ENCODE measurements at places on chromosomes 2 and 18. TPM values are rescaled to one million over a fixed set of nuclear protein-coding genes. Genes with fewer than 3 reads are reported as not detected.

The EIF2B4 gene
- total RNA-seq, result 42.2 TPM

The FHOD3 gene
- not detected for total RNA-seq

The ANKRD29 gene
- 0.25 TPM for total RNA-seq

The INPP5D gene
- total RNA-seq, result 121 TPM

The SAG gene
- total RNA-seq, result not detected

The KCTD1 gene
- 5.3 TPM for total RNA-seq

The STARD6 gene
- not detected for total RNA-seq

The UGT1A7 gene
- not detected for total RNA-seq

The CD226 gene
- total RNA-seq, result 113 TPM

The CDH2 gene
- not detected for total RNA-seq

The IL18RAP gene
- total RNA-seq, result 3.8 TPM

The L3MBTL4 gene
- total RNA-seq, result 0.27 TPM

The COL4A3 gene
- total RNA-seq, result not detected

The SPDYA gene
- total RNA-seq, result 1.4 TPM

The INHA gene
- not detected for total RNA-seq

The HMSD gene
- 0.94 TPM for total RNA-seq

The QPCT gene
- total RNA-seq, result not detected

The REG3G gene
- total RNA-seq, result not detected

GRCh38 chr2:189527812-189528592 is 52.6 kb downstream of the SLC40A1 start:
- no peak for DNase-seq

DNA sequence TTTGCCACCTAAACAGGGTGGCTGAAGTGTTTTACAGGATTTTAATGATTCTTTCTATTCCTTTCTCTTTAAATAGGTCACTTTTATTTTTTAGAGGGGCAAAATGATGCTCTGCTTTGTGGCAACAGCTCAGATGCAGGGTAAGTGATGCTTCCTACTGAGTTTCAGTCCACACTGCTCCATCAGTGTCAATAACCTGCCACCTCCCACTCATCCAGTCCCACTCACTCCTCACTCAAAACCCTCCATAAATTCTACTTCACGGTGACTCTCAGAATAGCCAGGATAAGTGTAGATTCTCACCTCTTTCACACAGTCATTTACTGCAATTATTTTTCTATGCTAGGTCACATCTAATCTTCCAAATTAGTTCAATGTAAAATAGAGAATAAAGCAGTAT is 72.7 kb downstream of the SCN2A start:
- DNase-seq, result no peak

- DNase-seq, result no peak
Observed at GRCh38 chr2:197349699-197350098, 39.1 kb upstream of the ANKRD44 start.

GRCh38 chr2:102837626-102838198 is 75.9 kb downstream of the TMEM182 start:
- DNase-seq, result no peak

DNA sequence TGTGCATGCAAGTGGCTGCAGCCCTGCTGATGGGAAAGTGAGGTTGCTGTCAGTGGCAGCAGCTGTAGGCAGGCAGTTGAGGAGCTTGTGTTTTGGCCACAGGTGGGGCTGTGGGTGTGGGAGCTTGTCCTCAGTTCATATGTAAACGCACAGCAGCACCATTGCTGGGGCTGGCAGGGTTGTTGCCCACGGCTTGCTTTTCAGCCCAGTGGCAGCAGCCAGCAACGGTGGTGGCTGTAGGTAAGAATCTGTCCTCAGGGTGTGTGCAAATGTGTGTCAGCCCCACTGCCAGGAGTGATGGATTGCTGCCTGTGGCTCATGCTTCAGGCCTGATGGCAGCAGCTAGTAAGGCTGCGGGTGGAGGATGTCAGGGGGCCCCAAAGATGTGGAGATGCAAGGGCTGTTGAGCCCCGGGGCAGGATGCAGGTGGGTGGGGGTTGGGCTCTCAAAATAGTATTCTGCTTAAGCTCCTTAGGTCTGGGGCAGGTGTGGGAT is 141.3 kb upstream of the THUMPD2 start:
- DNase-seq, result peak; percentile 42

DNA sequence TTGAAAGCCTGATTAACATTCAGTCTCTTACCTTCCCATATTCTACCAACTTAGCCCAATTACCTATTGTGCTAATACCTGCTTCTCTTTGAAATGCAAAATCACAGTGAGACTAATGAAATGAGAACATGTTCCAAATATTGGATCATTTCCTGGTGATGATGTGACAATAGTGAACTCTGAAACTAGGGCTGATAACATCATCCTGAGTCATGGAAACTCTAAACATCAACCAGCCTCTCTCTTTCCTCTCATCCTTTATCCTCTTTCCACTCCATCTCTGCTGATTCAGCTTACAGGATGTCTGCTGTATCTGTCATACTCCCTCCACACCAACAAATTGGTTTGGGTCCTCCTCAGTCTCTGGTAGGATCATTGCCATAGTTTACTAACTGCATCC is 98.8 kb upstream of the NCKAP5 start:
- no peak for DNase-seq

- peak; percentile 45 for DNase-seq
Observed at GRCh38 chr2:57720728-57721627, 325.6 kb upstream of the VRK2 start.

DNA sequence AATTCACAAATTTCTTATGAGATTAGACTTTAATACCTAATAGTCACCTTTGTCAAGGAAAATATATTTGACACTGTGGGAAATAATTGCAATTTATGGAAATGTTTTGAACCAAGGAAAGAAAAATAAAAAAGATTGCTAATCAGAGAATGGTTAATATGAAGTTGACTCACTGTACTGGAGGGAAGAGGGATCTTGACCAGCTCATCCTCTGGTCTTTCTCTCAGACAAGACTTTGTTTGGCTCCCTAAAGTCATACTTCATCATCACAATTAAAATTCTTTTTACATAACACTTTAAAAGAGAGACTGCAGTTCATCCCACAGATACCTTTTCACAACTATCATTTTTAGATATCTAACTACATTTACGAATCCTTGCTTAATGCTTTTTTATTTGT is 538.5 kb upstream of the ZEB2 start:
- no peak for DNase-seq

GRCh38 chr18:63272638-63273037 is 46.9 kb downstream of the BCL2 start:
- no peak for DNase-seq

DNA sequence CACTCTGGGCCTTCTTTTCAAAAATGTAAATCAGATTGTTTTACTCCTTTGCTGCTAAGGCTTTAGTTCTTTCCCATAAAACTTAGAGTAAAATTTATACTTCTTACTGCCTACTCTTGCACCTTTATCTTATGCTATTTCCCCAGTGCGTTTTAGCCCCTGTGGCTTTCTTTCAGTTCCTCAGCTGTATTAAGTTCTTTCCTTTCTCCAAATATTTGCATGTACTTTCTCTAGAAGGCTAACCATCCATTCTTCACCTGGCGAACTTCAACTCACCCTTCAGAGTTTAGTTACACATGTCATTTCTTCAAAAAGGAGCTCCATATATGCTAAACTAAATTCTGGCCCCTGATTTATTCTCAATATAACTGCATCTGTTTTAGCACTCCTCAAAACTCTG is 160.7 kb downstream of the FSHR start:
- no peak for DNase-seq

- DNase-seq, result no peak
Observed at GRCh38 chr2:24374301-24374700, 14.0 kb upstream of the ITSN2 start.

- DNase-seq, result no peak
Observed at GRCh38 chr2:28749526-28749925, 2.1 kb upstream of the PPP1CB start.

GRCh38 chr18:43134876-43135275 is 19.4 kb upstream of the RIT2 start:
- no peak for DNase-seq

DNA sequence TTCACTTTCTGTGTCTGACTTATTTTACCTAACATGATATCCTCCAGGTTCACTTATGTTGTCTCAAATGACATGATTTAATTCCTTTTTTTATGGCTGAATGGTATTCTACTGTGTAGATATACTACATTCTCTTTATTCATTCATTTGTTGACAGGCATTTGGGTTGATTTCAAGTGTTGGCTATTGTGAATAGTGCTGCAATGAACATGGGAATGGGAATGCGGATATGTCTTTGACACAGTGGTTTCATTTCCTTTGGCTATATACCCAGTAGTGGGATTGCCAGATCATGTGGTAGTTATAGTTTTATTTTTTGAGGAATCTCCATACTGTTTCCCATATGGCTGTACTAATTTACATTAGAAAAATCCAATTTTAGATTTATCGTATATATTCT is 195.4 kb upstream of the KLHL14 start:
- DNase-seq, result no peak

DNA sequence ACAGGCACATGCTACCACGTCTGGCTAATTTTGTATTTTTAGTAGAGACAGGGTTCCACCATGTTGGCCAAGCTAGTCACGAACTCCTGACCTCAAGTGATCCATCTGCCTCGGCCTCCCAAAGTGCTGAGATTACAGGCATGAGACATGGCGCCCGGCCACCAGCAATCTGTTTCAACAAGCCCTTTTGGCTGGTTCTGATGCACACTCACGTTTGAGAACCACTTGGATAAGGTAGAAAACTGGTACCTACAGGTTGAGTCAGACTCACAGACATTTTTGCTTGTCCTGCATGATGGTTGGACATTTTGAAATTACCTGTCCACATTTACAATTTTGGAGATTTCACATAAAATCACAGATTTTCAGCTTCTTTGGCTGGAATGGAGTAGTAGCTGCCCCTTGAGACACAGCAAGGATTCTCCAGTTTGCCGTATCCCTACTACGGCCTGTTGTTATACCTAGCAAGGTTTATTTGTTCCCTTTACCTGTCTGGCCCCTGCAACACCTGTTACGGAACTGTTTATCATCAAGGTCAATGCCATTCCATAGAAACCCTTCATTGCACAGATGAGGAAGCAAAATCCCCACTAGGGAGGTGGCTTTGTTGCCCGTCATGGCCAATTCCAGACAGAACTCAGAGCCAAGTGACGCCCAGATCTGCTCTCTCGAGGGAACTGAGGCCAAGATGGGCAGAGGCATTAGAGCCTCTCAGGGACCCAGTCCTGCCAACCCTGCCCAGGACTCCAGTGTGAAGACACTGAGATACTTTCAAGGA is 31.4 kb upstream of the IGFBP2 start:
- no peak for DNase-seq

GRCh38 chr2:131010566-131010965 is 82.7 kb downstream of the FAM168B start:
- DNase-seq, result peak; percentile 51

GRCh38 chr2:26670171-26670570 is 22.4 kb upstream of the KCNK3 start:
- no peak for DNase-seq

DNA sequence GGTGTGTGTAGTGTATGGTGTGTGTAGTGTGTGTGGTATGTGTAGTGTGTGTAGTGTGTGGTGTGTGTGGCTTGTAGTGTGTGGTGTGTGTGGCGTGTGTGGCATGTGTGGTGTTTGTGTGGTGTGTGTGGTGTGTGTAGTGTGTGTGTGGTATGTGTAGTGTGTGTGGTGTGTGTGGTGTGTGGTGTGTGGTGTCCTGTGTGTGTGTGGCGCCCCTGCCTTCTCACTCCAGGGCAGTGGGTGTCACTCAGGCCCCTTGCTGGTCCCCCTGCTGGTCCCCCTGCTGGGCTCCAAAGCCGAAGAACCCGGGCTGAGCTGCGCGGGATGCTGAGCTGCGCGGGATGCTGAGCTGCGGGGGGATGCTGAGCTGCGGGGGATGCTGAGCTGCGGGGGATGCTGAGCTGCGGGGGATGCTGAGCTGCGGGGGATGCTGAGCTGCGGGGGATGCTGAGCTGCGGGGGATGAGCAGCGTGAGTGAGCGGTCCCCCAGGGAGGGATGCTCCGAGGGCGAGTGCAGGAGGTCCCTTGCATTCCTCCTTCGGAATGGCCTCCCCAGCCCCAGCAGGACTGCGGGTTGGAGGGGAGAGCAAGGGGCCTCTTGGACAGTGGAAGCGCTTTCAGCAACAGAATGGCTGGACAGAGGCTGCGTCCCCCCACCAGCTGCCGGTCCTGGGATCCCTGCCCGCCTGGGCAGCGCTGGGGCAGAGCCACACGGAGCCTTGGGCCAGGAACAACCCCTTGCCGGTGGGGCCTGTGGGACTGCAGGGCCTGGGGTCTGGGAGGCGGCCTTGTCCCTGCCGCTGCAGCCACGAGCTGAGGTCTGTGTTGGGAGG is 3.4 kb upstream of the RTP5 start:
- DNase-seq, result peak; percentile 28

DNA sequence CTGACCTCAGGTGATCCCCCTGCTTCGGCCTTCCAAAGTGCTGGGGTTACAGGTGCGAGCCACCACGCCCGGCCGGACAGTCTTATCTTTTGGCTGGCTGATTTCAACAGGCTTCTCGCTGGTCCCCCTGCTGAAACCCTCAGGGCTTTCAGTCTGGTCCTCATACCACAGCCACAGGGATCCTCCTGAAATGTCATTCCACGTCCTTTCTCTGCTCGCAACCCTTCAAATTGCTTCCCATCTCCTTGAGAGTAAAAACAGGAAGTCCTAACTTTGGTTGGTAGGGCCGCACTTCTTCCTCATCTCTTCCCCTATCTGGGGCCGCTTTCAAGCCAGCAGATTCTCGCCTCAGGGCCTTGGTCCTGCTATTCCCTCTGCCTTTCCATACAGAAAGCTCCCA is 1.4 kb upstream of the CAB39 start:
- DNase-seq, result no peak

- DNase-seq, result no peak
Observed at GRCh38 chr2:60368456-60368855, 185.0 kb downstream of the BCL11A start.

DNA sequence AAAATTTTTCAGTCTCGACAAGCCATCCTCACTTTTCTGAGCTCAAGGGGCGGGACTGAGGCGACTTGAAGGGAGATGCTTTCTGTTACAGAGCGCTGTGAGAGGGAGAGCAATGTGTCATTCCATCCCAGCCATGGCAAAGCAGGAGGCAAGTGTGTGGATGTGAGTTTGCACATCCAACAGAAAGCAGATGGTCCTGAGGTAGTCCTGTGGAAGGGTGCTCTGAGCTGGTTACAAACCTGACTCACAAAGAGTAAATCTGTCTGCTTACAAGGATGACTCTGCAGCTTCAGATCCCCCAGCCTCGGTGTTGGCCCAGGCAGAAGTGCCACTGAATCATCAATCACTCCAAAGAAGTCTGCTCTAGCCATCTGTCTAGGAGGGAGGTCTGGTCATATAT is 482.0 kb upstream of the DCC start:
- no peak for DNase-seq

GRCh38 chr18:60248336-60249330 is 123.9 kb downstream of the MC4R start:
- DNase-seq, result no peak

GRCh38 chr2:146785101-146785500 is 1059.7 kb upstream of the ACVR2A start:
- no peak for DNase-seq

GRCh38 chr18:32037616-32038015 is 19.0 kb downstream of the RNF125 start:
- no peak for DNase-seq

DNA sequence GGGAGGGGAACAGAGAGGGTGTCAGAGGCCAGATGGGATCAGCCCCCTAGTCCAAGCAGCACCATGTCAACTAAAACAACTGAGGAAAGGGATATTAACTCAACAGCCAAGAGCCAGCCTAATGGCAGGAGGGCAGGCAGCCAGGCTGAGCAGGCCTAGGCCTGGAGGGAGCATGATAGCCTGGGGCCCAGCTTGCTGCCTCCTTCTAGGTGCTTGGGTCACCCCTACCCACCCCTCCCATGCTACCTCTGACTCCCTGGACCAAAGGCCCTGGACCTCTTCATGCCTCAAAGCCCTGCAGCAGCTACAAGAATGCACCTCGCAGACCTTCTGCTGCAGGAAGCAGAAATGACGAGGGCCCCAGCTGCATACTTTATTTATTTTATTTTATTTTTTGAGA is 22.1 kb upstream of the TNS1 start:
- DNase-seq, result no peak

Data from activated CD4-positive, alpha-beta T cell treated with anti-CD3 and anti-CD28 coated beads, Interleukin-2, amount 10 ng/mL, durations not matched to agents 7 days and 5 days (primary cell).